Kasumi-1 (cell line): ENCODE measurements at places on chromosomes 2 and 18.

DNA sequence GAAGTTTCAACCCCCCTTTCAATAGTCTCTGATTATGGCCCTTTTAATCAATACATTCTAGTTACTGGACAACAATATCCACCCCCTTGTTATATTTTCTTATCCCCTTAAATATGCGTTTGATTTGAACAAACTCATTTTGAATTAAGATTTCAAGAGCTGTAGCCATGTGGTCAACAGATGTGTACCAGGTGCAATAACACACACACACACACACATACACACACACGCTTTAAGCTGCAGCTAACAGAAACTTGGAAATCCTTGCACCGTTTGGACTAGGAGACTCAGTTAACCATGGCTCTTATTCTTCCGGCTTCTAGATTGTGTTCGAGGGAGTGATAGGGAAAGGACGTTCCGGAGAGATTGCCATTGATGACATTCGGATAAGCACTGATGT, 82.8 kb downstream of the NRP2 start:
- no peak for DNase-seq

GRCh38 chr2:126658905-126659561, 3.1 kb downstream of the GYPC start:
- DNase-seq: peak; percentile 59

DNA sequence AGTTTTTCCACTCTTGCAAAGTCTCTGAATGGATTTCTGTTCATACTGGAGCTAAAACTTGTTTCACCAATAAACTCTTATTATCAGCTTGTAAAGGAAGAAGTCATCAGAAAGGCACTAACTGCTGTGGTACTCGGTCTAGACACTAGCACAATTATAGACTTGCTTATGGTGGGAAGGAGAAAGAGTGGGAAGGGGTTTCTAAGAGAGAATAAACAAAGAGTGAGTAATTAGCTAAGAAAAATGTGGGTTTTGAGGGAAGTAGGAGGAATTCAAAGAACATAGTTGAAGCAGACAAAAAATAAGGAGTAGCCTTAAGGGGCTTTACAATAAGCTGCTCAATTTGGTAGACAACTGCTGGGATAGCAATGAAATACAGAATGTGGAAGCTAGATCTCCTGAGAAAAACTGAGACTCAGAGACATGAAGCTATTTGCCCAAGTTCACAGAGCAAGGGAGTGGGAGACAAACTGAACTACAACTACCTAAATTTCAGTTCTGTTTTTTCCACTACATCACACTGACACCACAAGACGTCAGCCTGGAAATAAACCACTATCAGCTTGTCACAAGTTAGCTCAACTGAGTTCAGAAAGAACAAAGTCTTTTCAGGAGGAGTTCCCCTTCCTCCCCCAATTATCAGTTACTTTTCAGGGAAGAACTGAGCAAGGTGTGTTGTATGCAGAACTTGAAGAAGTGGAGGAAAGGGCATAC, 59.7 kb downstream of the MAP4K3 start:
- peak; percentile 32 for DNase-seq

DNA sequence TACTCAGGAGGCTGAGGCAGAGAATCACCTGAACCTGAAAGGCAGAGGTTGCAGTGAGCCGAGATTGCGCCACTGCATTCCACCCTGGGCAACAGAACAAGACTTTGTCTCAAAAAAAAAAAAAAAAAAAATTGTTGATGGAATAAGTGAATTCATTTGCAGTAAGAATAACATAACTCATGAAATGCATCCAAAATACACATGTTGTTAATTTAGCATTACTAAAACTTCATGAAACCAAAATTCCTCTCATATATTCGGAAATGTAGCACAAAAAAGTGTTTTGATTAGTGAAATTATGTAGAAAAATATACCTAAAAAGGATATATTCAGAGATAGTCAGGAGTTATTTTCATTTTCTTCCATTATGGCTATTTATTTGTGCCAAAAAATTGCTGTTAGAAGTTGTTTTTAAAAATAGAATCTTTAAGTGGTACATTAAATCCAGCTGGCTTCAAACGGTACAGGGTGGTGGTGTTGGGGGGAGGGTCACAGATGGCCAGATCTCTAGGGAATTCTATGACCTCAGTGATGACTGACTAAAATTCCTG, 78.2 kb upstream of the UGP2 start:
- no peak for DNase-seq

GRCh38 chr2:73174244-73174643, 28.1 kb upstream of the NOTO start:
- no peak for DNase-seq

GRCh38 chr2:10232096-10232815, 70.4 kb upstream of the HPCAL1 start:
- no peak for DNase-seq

- no peak for DNase-seq
These were observed 34.8 kb upstream of the KLHL29 start for GRCh38 chr2:23350041-23350791.

DNA sequence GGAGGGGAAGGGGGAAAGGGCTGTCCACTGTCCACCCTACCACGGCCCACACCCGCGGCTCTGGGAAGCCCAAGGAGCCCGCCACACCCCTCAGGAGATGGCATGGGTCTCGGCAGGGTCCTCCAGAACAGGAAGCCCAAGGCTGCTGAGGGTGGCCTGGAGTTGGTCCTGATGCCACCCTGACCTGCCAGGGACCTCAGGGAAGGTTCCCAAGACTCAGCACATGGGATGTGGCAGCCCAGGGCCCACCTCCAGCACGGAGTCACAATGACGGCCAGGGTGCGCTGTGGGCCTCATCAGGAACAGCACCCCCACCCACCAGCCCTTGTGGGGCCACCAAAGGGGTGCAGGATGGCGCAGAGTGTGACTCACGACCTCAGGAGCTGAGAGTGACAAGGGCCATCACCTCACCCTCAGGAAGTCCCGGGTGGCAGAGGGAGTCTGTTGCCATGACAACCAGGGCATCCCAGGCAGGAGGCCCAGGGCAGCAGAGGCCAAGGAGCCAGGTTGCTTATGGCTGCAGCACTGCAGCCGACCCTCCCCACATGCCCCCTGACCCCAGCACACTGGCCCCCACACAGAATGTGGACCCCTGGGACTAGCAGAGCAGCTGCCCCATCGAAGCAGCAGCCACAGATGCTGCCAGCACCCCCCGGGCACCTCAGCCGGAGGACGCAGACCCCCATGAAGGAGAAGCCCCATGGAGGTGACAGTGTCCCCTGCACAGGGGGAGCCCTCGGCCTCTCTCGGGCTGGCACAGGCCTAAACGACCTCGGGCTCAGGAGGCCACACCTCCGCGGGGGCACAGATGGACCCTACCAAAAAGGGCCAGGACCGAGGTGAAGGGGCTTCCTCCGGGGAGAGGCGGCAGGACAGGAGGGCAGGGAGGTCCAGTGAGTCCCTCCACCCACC, 34.3 kb downstream of the KIF1A start:
- no peak for DNase-seq

DNA sequence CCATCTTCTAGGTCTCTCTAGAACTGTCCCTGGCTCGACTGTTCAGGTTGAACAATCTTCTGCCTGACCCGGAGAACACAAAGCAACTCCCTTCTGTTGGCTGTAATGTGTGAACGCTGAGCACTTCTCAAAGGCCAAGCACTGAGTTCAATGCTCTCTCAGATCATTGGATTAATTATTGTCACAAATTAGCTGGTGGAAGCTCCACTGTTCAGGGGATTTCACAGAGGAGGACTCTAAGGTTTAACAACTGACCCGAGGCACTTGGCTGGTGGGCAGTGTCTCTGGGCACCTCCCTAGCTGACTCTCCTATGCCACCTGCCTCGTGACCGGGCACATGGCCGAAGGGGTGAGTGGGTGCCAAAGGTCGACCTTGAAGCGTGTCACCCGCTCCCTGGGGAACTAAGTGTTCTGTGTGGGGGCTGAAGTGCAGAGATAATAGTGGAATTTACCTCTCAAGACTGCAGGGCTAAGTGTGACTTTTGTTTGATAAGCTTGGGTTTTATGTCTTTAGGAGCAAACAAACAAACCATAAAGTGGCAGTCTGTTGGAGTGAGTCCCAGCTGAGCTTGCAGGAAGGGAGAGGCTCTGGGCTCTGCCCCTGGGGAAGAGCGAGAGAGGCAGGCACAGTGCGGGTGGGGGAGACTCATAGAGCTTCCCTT, 64.8 kb downstream of the BCL2L11 start:
- no peak for DNase-seq

DNA sequence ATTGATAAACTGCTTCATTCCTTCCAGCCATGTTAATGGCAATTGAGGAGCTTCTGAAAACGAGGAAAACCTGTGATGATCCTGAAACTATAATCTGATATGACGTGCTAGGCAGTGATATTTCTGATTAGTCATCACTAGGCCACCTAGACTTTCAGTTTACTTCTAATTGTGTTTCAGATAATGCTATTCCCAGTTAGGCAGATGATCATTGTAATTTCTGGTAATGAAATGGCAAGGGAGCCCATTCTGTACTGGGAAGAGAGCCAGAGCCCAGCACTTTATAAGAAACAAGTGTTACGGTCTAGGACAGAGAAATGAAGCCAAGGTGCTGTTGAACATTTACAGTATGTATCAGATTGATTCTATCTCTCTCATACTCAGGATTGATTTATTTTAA, 106.2 kb downstream of the CPO start:
- no peak for DNase-seq

- no peak for DNase-seq
These were observed 297.4 kb upstream of the GCFC2 start for GRCh38 chr2:76008001-76008702.
